NCI-H187 treated with DMSO at 0.1 percent for 48 hours (cell line): ENCODE measurements at places on chromosomes 4 and X.

DNA sequence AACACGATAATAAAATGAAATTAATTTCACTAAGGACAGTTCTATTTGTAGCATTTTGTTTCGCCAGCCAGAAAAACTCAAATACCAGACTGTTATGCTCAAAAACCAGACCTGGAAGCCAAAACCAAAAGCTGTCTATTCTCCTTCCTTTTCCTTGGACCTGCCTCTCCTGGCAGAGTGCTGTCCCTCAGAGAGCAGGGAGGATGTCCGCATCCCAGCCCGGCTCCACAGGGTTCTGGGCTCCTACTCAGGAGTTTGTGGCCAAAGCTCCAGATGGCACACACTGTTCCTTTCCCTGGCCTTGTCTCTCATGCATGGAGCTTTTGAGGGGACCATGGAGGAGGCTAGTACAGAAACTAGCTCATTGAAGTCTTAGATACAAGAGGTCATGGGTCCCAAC lies 41.9 kb upstream of the C1QTNF7 start:
- no peak for DNase-seq

DNA sequence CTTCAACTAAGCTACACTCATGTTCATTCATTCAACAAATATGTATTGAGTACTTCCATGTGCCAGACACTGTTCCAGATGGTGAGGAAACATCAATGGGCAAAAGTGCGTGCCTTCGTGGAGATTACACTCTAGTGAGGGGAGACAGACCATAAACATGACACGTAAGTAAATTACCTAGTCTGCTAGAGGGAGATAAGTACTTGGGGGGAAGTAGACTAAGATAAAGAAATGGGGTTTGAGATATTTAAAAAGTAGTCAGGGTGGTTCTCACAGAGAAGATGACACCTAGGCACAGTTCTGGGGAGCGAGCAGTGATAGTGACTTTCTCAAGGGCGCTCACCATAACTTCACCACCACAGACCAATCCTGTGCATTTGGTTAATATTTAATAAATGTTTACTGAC lies 11.7 kb downstream of the JCHAIN start:
- no peak for DNase-seq

DNA sequence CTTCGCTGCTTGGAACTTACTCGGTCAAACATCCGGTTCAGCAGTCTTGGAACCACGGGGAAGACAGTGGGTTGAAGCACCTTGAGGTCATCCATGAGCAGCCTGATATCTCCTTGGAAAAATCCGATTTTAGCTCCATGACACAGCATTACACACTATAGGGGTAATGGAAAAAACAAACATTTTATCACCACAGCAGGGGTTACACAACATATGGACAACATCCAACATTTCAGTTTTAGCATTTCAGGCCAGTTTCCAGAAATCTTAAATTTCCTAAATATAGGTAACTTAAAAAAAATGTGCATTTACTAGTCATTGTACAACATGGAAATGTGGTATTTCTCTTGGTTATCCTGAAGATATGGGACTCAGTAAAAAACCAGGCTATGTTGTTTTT lies 34.4 kb upstream of the CENPU start:
- DNase-seq, result no peak

- no peak for DNase-seq
Observed at GRCh38 chr4:152968806-152969394, 32.8 kb downstream of the FHDC1 start.

DNA sequence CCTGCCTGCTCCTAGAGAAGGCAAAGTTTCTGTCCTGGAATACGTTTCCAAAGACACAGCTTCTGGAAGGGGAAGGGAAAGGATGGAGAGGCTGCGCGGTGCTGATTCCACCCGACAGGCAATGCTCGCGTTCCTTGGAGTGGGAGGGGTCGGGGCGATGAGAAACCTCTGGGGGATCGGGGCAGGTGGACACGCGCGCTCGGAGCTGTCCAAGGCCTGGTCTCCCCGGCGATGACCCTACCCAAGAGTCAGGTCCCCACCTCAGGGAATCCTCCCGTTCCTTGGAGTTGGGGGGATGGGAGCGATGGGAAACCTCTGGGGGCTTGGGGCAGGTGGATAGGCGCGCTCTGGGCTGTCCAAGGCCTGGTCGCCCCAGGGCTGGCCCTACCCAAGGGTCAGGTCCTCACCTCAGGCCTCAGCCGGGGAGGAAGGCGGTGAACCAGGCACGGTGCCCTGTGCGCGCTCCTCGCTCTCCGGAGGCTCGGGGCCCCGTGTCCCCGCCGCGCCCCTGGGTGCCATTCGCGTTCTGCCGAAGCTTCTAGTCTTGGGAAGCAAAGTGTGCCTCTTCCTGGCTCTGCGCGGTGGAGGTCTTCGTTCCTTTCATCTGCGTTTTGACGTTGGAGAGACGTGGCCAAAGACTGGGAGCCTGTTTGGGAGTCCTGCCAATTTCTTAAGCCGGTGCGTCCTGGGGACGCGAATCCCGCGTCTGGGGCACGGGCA lies 10.6 kb upstream of the SHOX start:
- no peak for DNase-seq

DNA sequence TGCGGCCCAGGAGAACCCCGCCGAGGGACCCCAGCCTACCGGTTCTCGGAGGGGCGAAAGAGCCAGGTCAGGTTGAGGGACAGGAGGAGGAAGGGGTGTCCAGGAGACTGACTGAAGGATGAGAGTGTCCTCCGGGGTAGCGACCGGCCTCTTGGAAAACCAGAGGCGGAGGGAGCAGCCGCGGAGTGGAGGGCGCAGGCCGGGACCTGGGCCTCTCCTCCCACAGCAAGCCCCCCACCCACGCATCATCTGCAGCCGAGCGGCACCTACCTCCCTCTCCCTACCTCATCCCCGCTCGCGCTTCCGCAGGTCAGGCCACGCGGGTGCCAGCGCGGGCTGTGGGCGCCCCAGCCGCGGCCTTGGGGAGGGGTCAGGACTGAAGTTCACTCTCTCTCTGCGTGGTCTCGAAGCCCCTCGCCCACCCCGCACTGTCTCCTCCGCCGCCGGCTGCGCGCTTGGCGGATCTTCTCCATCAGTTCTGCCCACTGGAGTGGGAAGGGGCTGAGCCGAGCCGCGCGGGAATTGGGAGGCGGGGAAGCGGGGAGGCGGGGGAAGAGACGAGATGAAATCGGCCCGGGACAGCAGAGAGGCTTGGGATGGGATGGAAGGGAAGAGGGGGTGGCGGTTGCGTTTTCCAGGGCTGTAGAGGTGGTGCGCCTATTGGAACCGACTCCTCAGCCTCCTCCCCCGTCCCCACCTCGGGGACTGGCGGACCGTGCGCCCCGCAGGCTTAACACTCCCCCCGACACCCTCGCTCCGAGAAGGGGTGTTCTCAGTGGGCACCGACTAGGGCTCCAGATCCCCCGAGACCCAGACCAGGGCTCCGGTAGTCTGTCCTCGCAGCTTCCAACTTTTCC lies 1.8 kb downstream of the NLGN4X start:
- no peak for DNase-seq

GRCh38 chr4:11698846-11699590 lies 270.3 kb upstream of the HS3ST1 start:
- no peak for DNase-seq

DNA sequence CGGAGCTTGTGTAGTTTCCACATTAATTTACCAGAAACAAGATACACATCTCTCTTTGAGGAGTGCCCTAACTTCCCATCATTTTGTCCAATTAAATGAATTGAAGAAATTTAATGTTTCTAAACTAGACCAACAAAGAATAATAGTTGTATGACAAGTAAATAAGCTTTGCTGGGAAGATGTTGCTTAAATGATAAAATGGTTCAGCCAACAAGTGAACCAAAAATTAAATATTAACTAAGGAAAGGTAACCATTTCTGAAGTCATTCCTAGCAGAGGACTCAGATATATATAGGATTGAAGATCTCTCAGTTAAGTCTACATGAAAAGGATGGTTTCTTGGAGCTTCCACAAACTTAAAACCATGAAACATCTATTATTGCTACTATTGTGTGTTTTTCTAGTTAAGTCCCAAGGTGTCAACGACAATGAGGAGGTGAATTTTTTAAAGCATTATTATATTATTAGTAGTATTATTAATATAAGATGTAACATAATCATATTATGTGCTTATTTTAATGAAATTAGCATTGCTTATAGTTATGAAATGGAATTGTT lies at the start of gene FGB:
Gene FGB, plus strand, starts transcription at position 315 of the 558 bp plus-strand sequence. Its CDS starts 8 bp downstream, at position 323.
- no peak for DNase-seq

- DNase-seq, result no peak
Observed at GRCh38 chr4:13097971-13098370, 386.2 kb downstream of the RAB28 start.

DNA sequence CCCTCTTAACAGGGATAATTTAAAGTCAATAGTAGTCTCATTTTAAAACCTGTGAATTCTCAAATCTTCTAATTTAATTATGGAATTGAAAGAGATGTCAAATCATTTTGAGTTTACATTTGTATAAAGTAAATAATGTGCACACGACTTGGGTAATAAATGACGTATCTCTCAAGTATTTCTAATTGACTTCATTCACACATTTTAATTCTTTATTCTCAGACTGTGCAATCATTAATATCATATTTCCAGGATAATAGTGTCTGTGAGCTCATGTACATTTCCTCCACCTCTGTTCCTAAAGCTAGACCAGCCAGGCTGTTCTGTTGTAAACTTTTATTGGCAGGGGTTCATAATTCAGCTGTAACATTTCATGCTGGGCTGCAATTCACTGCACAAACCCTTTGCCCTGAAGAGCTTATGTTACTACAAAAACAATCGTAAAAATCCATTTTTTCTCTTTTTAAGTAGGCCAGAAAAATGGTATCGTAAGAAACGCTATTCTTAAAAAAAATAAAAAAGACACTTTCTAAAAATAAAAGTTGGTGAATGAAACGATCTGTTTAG lies 1103.1 kb upstream of the TENM3 start:
- no peak for DNase-seq

GRCh38 chrX:107542500-107542899 lies 85.8 kb upstream of the PRPS1 start:
- no peak for DNase-seq
